ENCODE measurements at places on chromosomes 5 and 9. TPM values are rescaled to one million over a fixed set of nuclear protein-coding genes. Genes with fewer than 3 reads are reported as not detected.
A peak's percentile ranks its signal among the peaks of the same experiment; 100 is the strongest.

RMRP gene
- polyA plus RNA-seq = not detected

SMARCA2 gene
- polyA plus RNA-seq = 82.5 TPM

SGCD gene
- polyA plus RNA-seq = 82.7 TPM

FKTN gene
- polyA plus RNA-seq = 14.6 TPM

CBY3 gene
- 0.61 TPM for polyA plus RNA-seq

CRHBP gene
- 0.45 TPM for polyA plus RNA-seq

ATP10B gene
- 0.48 TPM for polyA plus RNA-seq

DNA sequence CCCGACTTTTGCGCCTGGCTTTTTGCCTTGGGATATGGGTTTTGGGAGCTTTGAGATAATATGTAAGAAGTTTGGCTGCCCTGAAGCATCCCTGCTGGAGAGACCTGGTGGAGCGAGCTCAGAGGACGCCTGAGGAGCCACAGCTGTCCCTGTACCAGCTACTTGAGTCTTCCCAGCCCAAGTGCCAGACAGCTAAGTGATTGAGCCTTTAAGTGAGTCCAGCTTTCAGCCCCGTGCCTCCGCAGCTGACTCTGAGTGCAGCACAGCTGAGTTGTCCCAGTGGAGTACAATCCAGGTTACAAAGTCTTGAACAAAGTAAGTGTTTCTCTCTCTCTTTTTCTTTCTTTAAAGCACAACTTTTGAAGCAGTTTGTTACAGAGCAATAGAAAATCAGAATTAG is 203.8 kb upstream of the DAP start:
- no peak for DNase-seq

GRCh38 chr5:33712664-33713063 is 179.1 kb downstream of the ADAMTS12 start:
- DNase-seq = no peak

GRCh38 chr5:84437673-84438315 is 53.1 kb upstream of the EDIL3 start:
- no peak for DNase-seq

DNA sequence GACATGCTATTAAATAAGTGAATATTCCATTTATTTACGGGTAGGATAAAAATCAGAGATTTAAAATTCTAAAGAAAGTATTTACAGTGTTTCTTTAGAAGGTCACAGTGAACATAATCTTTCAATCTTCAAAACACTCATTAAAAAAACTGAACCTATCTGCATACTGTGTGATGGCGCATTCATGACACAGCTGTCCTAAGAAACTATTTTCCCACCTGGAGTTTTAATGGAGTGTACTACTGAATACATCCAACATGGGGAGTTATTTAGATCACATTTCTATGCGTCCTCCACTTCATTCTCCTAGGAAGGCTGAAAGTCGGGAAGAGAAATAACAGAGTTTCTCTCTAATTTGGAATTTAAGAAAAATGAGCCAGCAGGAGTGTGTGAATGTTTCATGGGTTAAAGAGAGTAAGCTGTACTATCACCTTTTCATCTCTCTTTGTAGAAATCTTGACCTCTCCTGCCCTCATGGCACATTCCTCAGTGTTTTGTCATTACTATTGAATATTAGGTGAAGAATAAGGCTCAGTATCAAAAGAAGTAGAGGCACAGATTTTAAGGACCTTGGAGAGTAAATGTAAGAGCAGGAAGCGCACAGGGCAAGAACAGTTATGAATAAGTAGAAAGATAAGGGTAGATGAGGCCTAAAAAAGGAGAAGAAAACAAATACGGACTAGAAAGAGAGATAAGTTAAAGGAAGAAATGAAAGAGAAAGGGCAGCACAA is 551.2 kb upstream of the TUSC1 start:
- no peak for DNase-seq

- DNase-seq = no peak
These were observed 143.6 kb downstream of the PDE4D start for GRCh38 chr5:59749782-59750520.

GRCh38 chr5:6488021-6488420 is 39.4 kb downstream of the UBE2QL1 start:
- DNase-seq = no peak

DNA sequence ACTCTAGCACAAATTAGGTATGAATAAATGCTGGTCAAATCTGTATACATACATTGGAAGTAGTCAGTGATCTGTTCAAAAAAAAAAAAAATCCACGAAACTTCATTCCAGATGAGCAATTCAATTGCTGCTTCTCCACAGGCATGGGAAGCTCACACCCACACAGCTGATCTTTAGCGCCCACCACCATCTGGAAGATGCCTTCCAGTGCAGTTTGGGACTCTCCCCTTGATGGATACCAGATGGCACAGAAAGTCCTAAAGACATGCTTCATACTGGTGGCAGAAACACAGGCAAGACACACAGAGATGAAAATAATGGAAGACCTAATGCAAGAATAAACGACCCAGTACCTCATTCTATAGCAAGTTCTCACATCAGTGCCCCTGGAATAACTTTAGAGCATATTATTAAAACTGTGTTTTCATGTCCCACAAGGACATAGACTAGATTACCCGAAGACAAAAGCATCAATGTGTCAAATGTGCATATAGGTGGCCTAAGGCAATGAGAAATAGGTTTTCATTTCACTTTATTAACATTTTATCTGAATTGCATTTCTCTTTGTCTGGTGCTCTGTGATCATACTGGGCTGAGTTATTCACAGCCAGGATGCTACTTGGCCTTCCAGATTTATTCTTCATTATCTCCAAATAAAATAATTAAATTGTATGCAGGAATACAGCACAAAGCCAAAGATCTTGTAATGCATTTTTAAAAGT is 135.4 kb upstream of the TAS2R1 start:
- DNase-seq = no peak

- DNase-seq = no peak
These were observed 30.4 kb downstream of the NUDT12 start for GRCh38 chr5:103532086-103532734.

DNA sequence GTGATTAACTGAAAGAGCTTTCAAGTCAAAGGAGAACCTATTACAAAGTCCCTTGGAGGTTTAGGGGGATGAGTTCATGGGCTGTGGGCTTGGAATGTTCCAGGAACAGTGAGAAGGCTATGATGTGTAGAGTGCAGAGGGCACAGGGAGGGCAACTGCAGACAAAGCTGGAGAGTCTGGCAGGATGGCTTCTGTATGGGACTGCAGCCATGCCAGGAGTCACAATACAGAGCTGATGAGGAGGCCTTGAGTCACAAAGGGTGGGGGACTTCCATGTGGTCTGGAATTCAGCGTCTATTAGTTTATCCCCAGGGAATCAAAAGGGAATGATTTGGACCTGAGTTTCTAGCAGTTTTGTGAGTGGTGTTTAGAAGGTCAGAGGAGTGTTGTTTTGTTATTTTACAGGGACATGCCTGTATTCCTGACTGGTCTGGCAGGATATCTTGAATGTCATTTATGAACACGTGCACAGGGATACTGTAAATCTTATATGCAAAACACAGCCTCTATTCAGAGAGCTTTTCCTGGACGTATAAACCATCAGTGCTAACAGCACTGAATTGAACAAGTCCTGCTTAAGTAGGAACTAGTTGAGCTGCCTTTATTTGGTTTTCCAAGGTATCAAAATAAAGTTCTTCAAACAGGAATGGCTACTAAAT is 14.3 kb upstream of the TEK start:
- DNase-seq = no peak

- DNase-seq = no peak
These were observed 58.0 kb upstream of the ARRDC3 start for GRCh38 chr5:91441082-91441481.

GRCh38 chr5:103667068-103667467 is 104.5 kb upstream of the NUDT12 start:
- no peak for DNase-seq

- DNase-seq = no peak
These were observed 1.4 kb upstream of the QSOX2 start for GRCh38 chr9:136246849-136247550.

DNA sequence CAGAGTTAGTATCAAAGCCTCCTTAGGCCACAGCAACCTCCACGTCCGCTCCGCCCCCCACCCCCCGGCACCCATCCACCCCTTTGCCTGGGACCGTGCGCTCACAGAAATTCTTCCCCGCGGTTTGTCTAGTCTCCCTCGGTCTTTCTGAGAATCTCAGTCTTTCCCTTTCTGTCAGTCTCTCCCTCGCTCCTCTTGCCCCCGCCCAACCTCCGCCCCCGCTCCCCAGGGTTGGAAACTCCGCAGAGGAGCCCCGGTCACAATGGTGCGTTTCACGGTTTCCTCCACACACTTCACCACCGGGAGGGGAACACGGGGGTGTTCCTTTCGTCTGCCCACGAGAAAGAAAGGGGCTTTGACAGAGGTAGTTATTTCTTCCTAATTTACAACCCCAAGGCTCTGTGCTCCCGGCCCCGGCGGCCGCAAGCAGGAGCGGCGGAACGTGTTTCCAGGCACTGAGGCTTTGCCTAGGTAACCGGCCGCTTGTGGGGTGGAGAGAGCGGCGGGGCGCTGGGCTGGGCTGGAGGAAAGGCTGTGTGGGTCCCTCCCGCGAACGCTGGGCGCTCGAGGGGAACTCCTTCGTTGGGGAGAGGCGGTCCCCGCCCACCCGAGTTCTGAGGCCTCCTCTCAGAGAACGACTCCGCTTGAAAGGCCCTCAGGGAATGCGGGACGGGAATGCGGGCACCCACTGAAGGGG is 2.1 kb downstream of the NR4A3 start:
- DNase-seq = no peak

- DNase-seq = no peak
These were observed 43.4 kb upstream of the BICD2 start for GRCh38 chr9:92807757-92808725.

- peak; percentile 43 for DNase-seq
These were observed 1.1 kb upstream of the JADE2 start for GRCh38 chr5:134524272-134524825.

DNA sequence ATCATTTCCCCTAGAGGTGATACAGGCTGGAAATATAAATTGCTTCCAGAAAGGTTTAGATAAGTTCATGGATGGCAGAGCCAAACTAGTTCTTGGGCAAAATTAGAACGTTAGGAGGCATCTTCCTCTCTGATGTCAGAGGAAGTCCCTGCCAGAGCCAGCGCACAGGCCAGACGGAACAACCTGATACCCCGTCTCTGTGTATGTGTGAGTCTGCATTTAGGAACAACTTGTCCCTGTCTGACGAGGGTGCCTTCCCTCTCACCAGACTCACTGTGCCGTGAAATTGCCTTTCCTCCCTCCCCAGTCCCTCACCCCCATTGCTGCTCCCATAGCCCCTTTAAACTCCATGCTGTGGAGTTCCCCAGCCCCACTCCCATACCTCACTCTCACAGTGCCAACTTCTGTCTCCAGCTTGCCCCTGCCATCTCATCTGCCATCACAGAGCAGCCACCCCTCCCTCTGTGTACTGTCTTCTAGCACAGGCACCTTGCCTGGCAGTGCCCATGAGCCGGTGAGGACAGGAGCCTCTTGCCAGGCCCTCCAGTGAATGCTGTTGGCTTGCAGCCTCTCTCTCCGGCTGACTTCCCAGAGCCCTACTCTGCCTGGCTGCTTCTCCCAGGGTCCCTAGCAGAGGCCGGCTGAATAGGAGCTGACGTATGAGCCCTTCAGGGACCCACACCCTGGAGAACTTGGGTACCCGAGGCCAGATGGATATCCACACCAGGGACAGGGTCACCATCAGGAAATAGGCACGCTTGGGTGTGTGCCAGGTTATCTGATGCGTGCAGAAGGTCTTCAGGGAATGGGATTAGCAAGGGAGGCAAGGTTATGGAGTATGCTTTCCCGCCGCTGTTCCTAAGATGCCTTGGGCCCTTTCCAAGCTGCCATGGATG is 26.7 kb downstream of the UNC5A start:
- DNase-seq = no peak

DNA sequence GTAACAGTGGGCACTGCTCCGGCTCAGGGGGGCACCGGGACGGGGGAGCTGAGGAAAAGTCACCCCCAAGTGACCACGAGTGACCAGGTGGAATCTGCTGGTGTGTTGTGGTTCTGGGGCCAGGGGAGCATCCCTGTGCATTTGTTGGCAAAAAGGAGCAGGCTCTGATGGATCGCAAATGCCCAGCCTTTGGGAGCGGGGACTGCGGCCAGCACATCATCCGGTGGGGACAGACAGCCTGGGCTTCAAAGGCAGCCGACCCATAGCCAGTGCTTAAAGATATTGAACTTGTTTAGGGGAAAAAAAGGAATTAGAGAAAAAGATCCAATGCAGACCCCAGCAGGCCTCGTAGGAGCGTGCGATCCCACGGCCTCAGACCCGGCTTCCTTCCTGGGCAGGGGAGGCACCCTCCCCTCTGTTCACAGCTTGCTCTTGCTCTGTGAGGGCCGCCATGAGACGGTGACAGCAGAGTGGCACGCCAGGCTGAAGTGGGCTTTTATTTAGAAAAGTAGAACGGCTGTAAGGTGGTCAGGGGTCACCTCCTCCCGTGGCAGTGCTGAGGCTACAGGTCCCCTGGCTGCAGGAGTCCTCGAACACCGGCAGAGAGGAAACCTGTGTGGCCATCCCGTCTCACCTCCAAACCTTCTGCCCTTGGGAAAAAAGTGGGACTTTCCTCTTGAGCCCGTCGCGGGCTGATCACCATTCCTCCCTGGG is 41.2 kb downstream of the COL5A1 start:
- DNase-seq = no peak

- DNase-seq = peak; percentile 83
These were observed 2.3 kb downstream of the GDNF start for GRCh38 chr5:37837414-37838032.

- no peak for DNase-seq
These were observed 1.3 kb upstream of the LPCAT1 start for GRCh38 chr5:1524799-1525623.

GRCh38 chr5:9125852-9126251 is 420.0 kb downstream of the SEMA5A start:
- DNase-seq = no peak

GRCh38 chr5:55102348-55102747 is at the start of gene GZMA:
Gene GZMA (plus strand): TSS chr5:55102646. CDS start chr5:55102683, 37 bp downstream.
- DNase-seq = no peak

GRCh38 chr9:102405218-102405867 is 589.8 kb upstream of the CYLC2 start:
- no peak for DNase-seq

- DNase-seq = no peak
These were observed 372.0 kb upstream of the KCNN2 start for GRCh38 chr5:113989913-113990305.

- peak; percentile 18 for DNase-seq
These were observed 508.4 kb upstream of the SEMA6A start for GRCh38 chr5:117082977-117083376.
